ENCODE measurements at places on chromosomes 6 and 20.
A peak's percentile ranks its signal among the peaks of the same experiment; 100 is the strongest.

DNA sequence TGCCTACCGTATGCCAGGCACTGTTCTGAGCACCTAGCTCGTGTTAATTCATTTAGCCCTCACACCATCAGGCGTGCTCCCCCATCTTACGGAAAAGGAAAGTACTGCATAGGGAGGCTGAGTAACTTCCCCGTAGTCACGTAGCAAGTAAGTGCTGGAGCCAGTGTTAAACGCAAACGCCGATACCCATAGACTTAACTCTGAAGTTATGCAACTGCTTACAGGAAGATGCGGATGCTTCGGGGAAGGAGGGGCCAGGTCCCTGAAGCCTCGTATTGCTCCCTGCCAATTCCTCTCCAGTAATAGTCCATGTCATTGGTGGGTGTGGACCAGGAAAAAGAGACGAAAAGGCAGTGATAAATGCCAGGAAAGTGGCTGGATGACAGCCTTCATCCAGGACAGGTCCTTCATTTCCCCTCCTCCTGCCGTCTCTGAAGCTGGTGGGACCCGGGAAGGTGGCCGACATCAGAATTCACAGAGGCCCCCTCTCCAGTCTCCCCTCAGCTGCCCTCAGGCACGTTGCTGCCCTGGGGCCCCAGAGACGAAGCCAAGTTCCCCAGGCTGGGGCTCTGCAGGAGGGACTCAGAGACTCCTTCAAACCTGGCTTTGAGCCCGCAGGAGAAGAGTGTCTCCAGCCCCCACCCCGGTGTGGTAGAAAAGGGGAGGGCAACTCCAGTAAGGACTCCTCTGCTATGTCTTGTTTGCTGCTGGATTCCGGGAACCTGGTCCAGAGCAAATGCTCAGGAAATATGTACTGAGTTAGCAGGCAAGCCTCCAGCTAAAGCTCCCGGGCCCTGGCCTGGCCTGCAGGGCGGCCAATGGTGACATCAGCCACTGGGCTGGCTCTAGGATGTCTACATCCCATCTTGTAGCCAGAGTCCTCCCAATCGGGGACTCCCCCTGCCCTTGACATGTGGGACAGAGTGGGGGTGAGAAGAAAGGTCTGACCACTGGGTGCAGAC, 37.8 kb downstream of the RAB44 start:
- DNase-seq = no peak

DNA sequence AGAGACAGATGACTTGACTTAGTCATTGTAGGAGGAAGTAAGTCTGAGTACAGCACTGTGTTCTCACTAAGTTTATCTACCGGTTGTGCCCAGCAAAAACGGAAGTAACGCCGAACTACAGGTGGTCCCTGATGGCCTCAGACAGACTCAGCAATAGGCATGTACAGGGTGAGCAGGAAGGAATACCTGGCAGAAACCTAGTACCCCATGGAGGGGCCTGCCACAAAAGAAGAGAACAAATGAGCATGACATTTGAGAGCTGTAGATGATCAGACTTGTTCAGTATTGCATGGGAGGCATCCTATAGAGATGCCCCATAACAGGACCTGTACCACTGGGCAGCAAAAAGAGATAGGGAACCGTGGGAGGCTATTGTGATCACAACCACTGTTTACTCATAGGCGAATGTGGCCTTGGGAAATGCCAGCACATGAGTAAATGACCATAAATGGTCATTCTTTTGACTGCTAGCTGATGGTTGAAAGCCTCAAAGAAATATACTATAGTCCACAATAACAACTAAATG, 106.4 kb upstream of the TAB2 start:
- DNase-seq = no peak

GRCh38 chr20:53346335-53346648, 247.3 kb downstream of the ZNF217 start:
- DNase-seq = peak; percentile 37

DNA sequence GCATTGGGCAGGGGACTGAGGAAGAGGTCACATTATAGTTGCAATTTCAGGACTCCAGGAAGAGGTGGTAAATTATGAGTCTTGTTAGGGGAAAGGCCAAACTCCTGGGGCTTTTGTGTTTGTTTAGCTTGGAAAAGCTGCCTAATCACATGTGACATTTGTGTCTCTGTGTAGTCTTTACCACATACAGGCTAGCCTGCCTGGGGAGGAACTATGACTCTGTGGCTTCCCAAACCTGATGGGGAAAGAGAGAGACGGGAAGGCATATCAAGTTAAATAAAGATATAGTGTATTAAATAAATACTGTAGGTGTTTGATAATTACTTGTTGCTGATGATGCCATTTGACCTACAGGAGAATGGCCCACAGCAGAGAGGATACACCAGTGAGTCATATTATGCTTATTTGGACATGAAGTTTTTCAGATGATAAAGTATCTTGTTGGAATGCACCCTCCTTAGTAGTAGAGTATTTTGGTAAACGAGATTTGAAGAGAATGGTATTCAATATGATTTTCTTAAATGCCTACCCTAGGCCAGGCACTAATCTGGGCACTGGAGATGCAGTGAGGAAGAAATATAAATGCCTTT, 4.0 kb downstream of the BLTP3A start:
- no peak for DNase-seq

- DNase-seq = no peak
Measured at GRCh38 chr20:47667531-47668312, 117.6 kb downstream of the SULF2 start.

Measured in renal pelvis (tissue), 12 donors.